ENCODE measurements at places on chromosomes 6 and 20.

DNA sequence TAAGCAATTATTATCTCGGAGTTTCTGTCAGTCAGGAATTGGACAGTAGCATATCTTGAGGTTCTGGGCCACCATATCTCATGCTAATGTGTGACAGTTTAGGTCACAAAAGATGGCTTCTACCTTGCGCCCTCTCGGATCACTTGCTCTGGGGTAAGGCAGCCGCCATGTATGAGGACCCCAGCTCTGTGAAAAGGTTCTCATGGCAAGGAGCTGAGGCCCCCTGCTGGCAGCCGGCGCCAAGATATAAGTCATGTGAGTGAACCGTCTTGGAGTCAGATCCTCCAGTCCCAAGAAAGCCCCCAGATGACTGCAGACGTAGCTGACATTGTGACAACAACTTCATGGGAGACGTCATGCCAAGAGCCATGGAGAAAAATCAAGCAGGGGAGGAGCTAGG lies 670.8 kb downstream of the KIF16B start:
- no peak for DNase-seq

- no peak for DNase-seq
Measured at GRCh38 chr6:36383606-36384005, 3.9 kb downstream of the ETV7 start.

DNA sequence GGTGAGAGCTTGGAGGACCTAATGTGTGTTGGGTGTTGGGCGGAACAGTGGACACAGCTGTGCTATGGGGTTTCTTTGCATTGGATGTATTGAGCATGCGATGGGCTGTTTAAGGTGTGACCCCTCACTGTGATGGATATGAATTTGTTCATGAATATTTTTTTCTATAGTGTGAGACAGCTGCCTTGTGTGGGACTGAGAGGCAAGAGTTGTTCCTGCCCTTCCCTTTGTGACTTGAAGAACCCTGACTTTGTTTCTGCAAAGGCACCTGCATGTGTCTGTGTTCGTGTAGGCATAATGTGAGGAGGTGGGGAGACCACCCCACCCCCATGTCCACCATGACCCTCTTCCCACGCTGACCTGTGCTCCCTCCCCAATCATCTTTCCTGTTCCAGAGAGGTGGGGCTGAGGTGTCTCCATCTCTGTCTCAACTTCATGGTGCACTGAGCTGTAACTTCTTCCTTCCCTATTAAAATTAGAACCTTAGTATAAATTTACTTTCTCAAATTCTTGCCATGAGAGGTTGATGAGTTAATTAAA lies 3.0 kb downstream of the HLA-A start:
- DNase-seq = no peak

DNA sequence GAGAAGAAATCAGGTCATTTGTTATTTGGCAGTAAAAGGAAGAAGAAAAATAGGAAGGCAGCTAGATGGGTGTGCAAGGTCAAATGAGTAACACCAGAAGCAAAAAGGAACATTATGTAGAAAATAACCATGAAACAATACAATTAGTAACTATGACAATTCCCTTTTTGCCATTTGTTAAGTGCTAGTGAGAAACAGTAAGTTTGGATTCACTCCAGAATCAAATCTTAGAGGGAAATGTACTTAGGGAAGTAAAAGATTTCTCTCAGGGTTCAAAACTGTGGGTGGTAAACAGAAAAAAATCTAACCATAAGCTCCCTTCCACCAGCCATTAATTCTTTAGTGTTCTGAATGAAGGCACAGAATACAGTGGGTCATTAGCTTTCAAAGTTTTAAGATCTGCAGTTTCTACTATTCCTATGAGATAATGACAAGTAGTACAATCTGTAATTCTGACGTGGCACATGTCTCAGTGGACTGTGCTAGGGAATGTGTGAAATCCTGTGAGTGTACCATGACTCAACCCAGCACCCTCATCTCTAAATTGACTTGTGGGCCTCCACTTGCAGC lies 17.1 kb downstream of the REPS1 start:
- DNase-seq = no peak

GRCh38 chr6:28225056-28225834 lies at the start of gene ZSCAN9:
Gene ZSCAN9, plus strand, starts transcription at chr6:28225275. Its CDS starts 1,810 bp downstream, at chr6:28227085.
- peak; percentile 22 for DNase-seq

GRCh38 chr6:33163540-33163939 lies 28.7 kb downstream of the COL11A2 start:
- DNase-seq = no peak

DNA sequence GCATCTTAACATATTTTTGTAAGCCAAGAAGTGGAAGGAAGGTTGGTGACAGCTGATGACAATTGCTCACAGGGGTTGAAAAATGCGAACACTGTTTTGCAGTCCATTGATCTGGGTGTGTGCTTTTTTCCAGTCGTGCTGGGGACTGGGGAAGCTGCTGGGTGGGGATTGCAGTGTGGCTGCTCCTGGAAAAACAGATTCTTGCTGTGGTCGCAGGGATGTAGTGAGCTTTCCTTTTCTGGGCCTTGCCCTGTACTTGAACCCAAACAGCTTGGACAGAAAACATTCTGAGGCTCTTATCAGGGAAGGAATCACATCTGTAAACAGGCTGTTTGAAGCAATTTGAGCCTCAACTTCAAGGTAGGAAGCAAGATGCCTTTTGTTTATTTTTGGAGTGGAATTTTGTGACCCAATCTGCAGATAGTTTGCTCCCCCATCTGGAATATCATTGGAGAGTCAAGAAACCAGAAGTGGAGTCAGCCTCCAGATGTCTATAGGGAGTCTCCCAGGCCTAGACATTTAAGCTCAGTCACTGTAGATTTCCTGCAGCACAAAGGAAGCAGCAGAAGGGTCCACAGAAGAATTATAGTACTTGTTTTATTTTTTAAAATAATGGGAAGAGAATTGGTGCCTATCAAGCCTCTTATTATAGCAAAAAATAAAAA lies 279.2 kb upstream of the FERMT1 start:
- no peak for DNase-seq

DNA sequence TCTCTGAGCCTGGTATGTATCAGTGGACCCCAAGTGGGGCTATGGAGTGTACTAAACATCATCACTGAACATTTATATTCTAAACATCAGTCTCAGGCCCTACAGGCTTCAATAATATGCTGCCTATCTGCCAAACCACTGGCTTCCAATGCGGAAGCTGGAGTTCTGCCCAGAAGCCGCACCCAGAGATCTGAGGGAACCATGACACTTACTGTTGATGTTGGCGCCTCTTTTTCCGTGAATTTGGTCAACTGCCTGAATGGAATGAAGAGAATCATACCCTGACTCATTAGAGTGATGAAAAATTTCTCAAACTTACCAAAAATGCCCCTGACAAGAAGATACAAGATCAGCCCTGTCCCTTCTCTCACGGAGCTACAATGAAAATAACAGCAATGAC lies 66.2 kb downstream of the SLC22A23 start:
- DNase-seq = no peak

DNA sequence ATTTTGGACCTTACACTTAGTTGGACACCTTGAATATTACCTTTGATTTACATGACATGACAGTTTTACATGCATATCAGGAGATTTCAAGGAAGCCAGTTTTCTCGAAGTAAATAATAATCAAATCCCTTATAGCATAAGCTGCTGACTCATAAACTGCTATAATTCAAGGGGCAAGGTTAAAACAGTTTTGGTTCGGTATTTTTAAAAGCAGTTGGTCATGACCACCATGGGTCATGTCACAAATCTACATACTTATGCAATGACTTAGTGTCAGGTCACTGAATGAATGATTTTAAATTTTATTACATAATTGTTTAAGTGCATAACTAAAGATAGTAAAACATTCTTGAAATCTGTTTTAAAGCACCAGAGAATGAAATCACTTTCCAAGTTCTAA lies 158.0 kb downstream of the DST start:
- DNase-seq = no peak

GRCh38 chr6:163340201-163340887 lies 74.2 kb upstream of the QKI start:
- DNase-seq = no peak

- no peak for DNase-seq
Measured at GRCh38 chr6:92159046-92159445, 1260.3 kb downstream of the EPHA7 start.

- no peak for DNase-seq
Measured at GRCh38 chr6:8993111-8993510, 557.8 kb upstream of the SLC35B3 start.

GRCh38 chr6:142985281-142985680 lies 40.3 kb upstream of the HIVEP2 start:
- DNase-seq = no peak

GRCh38 chr20:50693001-50693400 lies 1.7 kb upstream of the RIPOR3 start:
- no peak for DNase-seq

- DNase-seq = no peak
Measured at GRCh38 chr6:170273681-170274080, 17.2 kb downstream of the DLL1 start.

DNA sequence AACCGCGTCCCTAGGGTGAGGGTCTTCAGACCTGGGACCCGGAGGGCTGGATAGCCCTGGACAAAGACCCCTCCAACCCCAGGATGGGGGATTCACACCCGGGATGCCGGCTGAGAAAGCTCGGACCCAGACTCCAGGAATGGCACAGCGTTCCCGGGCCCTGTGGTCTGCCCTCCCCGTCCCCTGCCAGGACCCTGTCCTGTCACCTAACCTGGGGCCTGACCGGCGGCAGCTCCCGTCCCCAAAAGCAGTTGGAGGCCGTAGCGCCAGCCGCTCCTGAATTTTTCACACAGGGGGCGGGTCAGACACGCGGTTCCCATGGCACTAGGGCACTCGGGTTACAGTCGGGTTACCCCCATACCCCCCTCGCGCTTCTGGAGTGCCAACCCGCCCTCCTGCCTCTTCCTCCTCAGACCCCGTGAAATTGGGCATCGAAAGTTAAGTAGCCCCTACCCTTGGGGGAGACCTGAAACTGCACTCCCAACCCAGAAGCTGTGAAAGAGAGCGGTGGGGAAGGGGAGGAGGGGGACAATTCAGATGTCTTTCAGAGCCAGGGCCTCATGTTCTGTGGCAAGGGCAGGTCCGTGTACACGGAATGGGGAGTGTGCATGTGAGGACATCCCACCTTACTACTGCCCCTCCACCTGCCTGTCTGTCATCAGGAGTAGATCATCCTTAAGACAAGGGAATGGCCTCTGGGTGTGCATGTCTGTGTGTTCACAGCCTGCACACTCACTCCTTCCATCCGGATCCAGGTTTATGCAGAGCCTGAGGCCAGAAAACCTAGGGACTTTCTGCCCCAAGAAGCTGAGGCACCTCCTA lies 595 bp downstream of the REM1 start:
- no peak for DNase-seq

- no peak for DNase-seq
Measured at GRCh38 chr6:93371756-93372155, 47.6 kb downstream of the EPHA7 start.

- DNase-seq = no peak
Measured at GRCh38 chr6:46420921-46421638, 70.2 kb downstream of the RCAN2 start.

DNA sequence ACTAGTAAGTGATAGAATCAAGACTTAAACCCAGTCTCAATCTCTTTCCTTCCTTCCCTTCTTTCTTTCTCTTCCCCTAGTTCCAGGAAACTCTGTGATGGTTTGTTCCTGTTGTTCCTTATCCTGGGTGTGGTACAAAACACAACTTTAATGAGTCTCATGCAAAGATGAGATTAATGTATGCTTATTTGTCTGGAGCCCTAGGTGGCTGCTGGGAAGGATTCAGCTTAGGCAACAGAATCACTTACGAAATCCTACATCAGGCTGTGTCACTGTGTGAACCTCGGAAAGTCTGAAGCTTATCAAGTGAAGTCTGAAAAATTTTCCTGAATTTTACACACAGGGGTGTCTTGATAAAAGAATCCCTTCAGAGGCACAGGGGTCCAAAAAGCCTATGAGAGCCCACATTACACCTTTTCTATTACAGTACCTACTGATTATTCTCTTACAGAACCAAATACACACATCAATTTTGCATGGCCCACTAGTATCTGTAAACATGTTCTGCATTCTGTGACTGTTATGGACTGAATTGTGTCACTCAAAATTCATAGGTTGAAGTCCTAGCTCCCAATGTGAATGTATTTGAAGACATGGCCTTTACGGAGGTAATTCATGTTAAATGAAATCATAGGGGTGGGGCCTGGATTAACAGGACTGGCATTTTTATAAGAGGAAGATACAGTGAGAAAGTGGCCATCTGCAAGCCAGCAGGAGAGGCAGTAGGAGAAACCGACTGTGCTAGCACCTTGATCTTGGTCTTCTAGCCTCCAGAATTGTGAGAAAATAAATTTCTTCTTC lies 144.7 kb downstream of the MYB start:
- DNase-seq = no peak

GRCh38 chr6:157980288-157981131 lies 1.2 kb upstream of the SYNJ2 start:
- DNase-seq = no peak

- peak; percentile 52 for DNase-seq
Measured at GRCh38 chr6:99349171-99350141, at the start of gene FAXC. Gene FAXC, minus strand, starts transcription at chr6:99349674. Its CDS starts 302 bp downstream, at chr6:99349372.

- no peak for DNase-seq
Measured at GRCh38 chr6:105250533-105250932, 70.7 kb upstream of the POPDC3 start.

GRCh38 chr6:109345986-109346385 lies 36.3 kb downstream of the CD164 start:
- no peak for DNase-seq

DNA sequence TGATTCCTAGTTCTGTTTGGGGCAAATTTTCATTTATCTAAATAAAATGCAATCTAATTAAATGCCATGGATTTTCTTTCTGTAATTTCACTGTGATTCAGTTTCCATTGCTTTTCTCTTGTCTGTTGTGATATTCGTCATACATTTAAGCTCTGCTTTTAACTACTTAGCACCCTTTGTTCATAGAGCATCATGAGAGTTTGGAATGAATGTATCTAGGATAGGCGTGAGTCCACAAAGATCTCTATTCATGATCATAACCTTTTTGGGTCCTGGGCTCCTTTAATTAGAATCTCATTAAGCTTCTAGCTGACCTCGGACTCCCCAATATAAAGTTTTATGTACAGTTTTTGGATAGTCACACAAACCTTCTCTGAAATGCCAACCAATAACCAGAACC lies 32.9 kb downstream of the ZBTB2 start:
- no peak for DNase-seq

DNA sequence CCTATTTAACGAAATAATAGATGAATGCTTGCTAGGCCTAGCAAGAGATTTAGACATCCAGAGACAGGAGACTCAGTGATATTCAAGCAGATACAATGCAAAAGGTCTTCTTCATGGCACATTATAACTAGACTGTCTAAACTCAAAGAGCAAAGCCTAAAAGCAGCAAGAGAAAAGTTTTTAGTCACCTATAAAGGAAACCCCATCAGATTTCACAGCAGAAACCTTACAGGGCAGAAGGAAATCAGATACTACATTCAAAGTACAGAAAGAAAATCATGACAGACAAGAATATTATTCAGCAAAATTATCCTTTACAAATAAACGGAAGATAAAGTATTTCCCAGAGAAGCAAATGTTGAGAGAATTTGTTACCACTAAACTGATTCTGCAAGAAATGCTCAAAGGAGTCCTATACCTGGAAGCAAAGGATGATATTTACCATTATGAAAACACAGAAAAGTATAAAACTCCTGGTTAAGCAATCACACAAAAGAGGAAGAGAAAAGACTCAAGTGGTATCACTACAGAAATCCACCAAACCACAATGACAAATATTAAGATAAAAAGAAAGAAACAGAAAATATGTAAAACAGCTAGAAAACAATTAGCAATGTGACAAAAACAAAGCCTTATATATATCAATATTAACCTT lies 333.7 kb downstream of the MEI4 start:
- no peak for DNase-seq

All from NCI-H1048 (cell line).